ENCODE measurements at places on chromosomes 7 and 10.

DNA sequence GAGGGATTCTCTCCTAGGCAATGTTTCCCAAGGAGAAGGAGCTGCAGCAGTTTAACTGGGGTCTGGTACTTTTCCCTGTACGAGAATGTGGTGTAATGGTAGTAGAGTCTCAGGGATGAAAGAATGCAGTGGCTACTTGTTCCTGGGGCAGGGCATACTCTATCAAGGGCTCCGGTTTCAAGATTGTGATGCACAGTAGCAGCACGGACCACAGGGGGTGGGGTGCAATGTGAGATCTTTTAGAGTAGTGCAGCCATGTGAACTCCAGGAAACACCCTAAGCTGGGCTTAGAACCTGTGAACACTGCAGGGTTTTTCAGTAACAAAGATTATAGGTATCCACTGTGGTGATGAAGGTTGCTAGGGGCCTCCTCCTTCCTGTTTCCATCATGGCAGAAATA lies 903.9 kb downstream of the NRG3 start:
- no peak for DNase-seq

DNA sequence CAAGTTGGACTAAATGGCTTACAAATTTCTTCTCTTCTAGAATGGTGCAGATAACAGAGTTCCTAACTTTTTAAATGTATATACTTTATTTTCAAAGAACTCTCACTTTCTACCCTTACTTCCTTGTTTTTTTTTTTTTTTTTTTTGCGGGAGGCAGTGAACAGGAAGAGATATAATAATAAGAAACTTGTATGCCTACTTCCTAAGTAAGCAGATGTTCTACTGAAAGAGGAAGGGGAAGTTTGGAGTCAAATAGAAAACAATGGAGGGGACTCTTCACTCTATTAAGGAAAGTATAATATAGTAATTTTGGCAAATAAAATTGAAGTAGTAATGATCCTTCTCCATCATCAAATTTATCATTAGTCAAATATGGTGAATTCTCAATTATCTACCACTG lies 754.0 kb downstream of the KCNMA1 start:
- DNase-seq: no peak

GRCh38 chr10:17037910-17038309 lies 91.7 kb downstream of the CUBN start:
- no peak for DNase-seq

DNA sequence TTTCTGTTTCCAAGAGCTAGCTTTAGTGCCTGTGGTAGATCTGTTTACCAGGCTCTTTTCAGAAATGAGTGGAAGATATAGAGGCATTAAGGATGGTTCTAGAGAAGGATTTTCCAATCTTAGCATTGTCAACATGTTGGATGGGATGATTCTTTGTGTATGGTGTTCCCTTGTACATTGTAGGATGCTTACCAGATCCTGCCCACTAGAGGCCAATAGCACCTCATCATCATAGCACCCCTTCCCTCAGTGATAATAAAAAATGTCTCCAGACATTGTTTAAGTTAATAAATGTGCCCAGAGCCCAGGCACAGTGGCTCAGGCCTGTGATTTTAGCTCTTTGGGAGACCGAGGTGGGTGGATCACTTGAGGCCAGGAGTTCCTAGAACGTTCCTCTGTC lies 121.2 kb downstream of the ANKRD30A start:
- DNase-seq: no peak

DNA sequence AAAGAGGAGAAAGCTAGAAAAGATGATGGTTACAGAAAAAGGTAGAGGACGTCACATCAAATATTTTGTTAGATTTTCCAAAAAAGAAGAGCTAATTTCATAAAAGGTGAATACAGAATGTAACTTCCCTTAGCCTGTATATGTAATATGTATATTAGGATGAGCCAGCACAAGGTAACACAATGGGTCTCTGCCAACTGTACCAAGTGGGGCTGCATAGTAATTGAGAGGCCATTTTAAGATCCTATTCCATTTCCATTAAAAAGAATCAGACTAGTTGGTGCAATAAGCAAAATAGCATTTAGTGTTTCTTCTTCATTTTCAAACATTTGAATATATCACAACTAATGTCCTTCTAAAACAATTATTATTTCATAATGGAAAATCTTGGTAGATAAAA lies 134.6 kb downstream of the SEMA3A start:
- DNase-seq: no peak

DNA sequence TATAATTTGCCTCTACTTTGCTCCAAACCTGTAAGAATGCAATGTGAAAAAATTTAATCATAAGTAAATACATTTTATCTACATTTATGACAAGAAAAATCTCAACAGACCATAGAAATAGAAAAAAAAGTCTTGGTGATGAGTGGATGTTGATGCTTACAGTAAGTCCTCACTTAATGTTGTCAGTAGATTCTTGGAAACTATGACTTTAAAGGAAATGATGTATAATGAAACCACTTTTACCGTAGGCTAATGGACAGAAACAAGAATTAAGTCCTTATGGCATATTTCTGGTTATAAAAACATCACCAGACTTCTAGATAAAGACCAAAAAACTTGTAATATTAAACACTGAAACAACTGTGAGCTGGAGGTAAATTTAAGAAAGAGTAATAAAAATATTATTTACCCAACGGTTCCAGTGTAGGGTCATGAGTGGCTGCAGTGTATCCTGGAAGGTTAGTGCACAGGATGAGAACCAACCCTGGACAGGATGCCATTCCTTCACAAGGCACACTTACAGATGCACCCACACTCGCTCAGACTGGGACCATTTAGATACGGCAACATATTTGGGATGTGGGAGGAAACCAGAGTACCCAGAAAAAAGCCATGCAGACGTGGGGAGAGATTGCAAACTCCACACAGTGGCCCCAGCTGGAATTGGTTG lies 76.3 kb downstream of the GLCCI1 start:
- DNase-seq: no peak

DNA sequence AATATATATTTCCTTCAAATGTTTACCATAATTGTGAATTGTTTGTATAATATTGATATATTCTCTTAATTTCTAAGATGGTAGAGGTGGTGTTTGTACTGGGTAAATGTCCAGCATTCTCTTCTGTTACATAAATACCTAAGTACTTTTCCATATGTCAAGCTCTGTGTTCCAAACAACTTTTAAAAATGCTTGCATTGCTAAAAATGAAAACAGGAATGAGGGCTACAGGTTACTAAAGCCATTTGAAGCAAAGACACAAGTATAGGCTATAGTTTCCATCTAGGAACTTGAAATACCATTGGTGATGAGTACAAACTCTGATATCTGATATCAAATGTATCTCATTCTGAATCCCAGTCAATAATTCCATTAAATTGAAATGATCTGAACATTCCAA lies 233.6 kb upstream of the SORCS1 start:
- DNase-seq: no peak
